ENCODE measurements at places on chromosomes 4 and X.

- DNase-seq: no peak
These were observed 72.0 kb downstream of the LRBA start for GRCh38 chr4:150943126-150943525.

DNA sequence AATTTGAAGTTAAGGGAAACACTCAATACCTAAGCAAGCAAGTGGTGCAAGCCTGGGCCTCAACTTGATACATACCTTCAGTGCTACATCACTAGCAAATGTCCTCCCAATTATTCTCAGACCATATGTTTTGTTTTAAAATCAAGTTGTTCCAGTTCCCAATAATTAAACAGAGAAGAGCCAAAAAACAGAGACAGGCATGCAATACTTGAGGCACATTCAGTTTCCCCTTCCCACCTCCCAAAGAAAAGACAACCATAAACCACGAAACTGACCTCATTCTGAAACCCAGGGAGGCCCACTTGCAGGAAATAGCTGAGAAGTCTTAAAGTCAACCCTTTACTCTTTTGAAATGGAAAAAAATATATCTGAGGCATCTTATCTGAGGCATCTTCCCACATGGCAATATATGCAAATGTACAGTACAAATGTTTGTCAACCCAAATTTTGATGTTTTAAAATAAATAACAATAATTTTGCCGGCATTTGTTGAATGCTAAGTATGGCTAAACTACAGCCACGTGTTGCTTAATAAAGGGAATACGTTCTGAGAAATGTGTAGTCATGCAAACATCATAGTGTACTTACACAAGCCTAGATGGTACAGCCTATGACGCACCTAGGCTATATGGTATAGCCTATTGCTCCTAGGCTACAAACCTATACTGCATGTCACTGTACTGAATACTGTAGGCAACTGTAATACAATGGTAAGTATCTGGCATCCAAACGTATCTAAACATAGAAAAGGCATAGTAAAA, 147.5 kb downstream of the TSPAN5 start:
- no peak for DNase-seq

- no peak for DNase-seq
These were observed 91.7 kb downstream of the PPP1R2C start for GRCh38 chrX:42686296-42686695.

DNA sequence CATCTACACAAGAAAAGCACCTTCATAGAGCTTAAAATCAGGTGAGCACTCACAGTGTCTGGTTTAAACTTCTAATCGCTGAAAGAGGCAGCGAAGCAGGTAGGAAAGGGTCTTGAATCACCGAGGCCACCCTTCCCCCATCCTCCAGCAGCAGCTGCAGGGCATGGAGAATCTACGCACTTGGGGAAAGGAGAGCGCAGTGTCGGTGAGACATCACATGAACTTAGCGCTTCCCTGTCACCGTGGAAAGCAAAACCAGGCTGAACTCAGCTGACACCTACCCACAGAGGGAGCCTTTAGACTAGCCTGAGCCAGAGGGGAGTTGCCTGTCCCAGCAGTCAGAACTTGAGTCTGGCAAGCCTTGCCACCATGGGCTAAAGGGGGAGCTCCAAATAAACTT, 197.2 kb upstream of the ZFP42 start:
- DNase-seq: no peak

DNA sequence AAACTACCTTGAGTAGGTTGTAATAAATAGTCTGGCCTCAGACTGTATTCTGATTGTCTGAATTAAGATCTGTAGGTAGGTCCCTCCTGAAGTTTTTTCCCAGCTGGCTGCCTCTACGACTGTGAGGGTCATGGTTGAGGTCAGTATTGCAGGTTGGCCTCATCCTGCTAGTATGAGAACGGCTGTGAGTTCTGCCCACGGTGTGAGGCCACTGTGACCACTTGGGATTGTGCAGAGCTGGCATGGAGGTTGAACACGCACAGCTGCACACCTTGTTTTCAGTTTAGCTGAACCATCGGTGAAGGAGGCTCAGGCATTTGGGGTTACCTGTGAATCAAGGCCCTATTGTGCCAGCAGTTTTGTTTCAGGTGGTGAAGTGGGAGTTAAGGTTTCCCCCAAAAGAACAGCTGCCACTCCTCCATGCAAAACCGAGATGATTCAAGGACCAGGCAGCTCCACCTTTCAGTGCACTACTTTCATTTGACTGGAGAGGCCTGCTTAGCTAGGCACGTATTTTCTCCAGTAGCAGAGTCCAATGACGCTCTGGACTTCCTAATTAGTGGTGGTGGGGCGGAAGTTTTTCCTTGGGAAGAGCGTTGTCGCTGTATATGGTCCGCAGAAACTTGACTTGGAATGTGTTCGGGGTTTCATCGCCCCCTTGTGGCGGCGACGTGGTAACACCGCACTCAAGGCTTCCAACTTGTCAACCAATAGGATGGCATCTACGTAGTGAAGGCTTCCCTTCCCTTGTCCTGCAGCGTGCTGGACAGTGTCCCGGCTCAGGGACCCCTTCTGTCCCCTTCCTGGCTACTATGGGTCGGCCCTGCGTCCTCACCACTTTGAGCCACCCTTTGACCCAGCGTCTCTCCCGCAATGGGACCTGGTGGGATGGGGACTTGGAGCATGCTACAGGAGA, 13.8 kb downstream of the CMC4 start:
- no peak for DNase-seq

DNA sequence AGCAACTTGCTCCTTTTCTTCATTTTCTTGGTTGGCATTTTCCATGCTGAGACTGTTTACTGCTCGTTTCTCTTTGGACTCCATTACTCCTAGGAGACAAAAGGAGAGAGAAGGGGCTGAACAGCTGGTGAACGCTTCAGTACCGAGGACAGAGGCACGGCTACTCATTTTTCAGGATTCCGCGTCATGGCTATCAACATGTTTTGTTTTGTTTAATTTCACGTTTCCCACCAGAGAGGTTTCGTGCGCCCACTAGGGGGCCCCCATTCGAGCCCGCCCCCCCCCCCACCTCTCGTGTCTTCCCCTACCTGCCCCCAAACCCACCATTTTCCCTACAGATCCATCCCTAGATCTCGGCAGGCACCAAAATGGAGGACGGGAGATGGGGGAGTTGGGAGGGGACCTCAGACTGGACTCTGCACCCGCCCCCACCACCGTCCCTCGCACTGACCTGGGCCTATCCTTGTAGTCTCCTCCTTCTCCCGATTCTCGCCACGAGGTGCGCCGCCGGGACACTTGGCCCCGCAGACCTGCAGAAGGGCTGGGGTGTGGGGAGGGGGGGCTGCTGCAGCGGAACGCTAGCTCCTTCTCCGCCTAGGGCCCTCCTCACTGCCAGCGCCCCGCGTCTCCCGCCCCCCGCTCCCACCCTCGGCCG, 653 bp downstream of the BEX1 start:
- DNase-seq: no peak

DNA sequence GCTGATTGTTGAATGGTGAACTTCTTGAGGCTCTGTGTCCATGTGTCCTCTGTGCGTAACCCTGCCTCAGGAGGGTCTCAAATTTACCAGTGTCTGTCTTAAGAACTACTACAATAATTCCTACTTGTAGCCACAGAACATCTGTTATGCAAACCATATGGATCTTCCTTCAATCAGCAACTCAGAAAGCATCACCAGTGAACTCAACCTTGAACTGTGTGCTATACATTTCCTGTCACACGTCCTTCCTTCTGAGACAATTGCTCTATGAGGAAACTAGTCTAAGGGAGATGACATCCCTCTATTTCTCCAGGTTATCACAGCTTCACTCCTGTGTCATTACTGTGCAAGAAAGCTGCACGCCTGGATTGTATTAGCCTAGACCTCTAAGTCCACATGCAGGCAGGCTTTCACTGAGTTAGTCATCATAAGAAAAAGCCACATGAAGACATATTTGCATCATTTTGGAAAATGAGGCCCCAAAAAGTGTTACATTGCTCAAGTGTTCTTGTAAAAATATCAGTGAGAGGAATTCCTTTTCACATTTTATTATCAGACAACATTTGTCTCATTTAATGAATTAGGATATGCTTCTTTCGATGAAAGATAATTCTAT, 157.8 kb downstream of the AFF2 start:
- DNase-seq: no peak

GRCh38 chr4:180169966-180170365, 2073.2 kb upstream of the TENM3 start:
- DNase-seq: no peak

DNA sequence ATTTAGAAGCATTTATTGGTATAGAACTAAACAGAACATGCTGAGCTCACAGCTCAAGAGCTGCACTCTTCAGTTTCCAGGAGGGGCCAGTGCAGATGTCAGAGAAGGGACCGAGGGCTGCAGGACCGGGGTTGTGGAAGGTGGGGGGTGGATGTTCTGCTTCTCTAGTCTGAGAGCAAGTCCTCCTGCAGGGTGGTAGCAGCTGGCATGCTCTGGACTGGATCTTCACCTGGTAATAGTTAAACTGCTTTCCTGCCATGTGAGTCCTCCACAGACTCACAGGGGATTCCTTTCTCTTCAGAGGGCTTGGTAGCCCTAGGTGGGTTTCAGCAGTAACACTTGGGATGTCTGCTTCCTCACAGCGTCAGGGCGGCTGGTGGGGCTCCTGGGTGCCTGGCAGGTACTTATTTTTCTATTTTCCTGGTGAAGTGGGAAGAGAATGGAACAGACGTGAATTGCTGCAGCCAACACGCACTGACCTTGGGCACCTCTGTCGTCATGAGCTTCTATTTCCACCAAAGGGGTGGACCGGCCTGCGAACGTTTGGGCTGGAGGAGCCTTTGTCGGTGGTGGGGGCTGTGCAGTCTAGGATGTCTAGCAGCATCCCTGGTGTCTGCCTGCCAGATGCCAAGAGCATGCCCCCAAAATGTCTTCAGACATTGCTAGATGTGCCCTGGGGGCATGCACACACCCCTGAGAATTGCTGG, 2.5 kb downstream of the MAEA start:
- DNase-seq: no peak

- DNase-seq: no peak
These were observed 71.9 kb downstream of the WDFY3 start for GRCh38 chr4:84894621-84895020.

- no peak for DNase-seq
These were observed 47.5 kb upstream of the EIF1AX start for GRCh38 chrX:20189171-20189570.

DNA sequence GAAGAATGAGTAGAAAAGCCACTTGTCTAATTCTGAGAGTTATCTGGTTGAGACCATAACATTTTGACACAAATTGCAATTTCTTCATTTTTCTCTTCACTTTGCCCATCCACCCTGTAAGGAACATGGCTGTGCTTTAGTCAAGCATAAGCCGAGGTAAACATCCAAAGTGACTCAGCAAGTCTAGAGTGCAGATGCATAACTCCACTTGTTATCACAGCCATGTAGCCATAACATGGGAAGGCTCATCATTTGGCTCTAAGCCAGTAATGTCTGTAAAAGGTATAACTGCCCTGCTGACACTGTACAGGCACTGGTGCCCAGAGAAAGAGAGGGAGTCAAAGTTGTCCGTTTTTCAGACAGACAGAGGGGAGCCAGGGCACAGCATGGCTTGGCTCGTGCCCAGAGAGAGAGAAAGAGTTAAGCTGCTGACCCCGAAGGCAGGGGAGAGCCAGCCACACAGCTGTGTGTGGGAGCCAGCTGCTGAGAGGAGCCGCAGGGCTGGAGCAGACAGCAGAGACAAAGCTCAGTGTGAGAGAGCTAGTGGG, 76.9 kb upstream of the EXOC1L start:
- no peak for DNase-seq

DNA sequence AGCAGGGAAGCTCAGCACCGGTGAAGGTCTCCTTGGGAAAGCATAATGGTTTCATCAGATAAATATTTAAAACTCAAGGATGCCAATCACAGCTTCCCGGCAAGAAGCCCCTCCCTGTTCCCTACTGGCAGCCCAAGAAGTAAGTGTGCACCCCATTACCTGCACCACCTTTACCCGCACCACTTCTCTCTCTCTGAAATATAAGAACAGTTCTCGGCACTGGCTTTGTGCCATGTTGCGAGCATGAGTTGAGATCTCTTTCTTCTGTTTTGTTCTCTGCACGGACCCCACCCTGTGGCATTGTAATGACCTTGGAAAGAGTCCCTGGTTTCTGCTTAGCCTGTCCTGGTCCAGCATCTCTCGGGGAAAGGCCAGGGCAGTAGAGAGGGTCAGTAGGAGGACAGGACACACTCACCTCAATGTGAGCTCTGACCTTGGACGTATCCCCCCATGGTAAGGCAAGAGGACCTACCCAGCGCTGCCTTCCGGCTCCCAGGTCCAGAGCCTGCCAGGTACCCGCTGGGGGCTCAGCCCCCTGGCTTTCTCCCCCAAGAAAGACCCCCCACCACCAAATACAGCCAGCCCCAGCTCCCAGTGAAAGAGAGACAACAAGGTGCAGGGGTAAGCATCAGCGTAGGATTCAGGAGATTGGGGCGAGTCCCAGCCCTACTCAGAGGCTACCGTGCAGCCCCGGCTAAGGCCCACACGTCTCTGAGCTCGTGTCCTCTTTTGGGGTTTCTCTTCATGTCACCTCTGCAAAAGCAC, 80.7 kb downstream of the PSAPL1 start:
- no peak for DNase-seq

DNA sequence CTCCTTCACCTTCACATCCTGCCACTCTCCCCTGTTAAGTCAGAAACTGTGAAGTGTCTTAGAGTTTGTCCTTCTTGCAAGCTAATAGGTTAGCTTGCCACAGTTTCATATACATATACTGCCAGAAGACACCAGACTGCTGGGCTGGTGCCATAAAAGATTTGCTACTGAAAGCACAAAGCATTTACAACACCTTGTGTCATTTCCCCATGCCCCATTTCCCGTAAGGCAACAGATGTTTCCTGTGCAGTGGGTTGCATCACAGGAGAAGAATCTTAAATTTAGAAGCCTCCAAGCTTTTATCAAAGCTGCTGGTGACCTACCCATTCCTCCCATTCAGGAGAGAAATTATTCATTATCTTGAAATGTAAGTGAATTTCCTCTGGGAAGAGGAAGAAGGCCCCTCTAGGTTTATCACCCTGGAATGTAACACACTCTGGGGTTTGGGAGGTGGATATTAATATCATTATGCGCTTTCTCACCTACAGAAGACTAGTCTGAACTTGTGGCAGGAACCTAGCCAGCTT, 34.5 kb upstream of the RAB33B start:
- no peak for DNase-seq

Data from cortex of kidney (tissue), 1 donor.